Left lobe of liver (tissue), 2 donors: ENCODE measurements at places on chromosomes 2 and 18. TPM values are rescaled to one million over a fixed set of nuclear protein-coding genes. Genes with fewer than 3 reads are reported as not detected.

GRCh38 chr2:218218268-218219185 is 1.5 kb downstream of the ARPC2 start:
- no peak for DNase-seq

LIMS1 gene
- total RNA-seq = 18.1 TPM

ALPP gene
- 0.20 TPM for total RNA-seq

DNA sequence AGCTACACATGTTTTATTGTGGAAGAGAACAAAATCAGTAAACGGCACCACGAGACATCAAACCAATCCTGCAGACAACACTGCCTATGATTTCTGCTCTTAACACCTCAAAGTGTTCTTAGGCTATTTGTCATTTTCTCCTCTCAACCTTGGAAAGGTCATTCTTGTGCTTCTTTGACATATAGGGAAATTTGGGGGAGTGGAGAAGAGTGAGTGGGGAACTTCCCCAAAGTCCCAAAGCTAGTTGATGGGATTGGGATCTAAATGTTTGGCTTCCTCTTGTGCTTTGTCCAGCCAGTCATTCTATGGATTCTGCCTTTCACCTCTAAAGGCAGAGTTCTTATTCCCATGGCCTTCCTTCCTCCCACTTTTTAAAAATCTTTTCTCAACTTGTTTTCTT is 5.8 kb upstream of the MRO start:
- no peak for DNase-seq

DNA sequence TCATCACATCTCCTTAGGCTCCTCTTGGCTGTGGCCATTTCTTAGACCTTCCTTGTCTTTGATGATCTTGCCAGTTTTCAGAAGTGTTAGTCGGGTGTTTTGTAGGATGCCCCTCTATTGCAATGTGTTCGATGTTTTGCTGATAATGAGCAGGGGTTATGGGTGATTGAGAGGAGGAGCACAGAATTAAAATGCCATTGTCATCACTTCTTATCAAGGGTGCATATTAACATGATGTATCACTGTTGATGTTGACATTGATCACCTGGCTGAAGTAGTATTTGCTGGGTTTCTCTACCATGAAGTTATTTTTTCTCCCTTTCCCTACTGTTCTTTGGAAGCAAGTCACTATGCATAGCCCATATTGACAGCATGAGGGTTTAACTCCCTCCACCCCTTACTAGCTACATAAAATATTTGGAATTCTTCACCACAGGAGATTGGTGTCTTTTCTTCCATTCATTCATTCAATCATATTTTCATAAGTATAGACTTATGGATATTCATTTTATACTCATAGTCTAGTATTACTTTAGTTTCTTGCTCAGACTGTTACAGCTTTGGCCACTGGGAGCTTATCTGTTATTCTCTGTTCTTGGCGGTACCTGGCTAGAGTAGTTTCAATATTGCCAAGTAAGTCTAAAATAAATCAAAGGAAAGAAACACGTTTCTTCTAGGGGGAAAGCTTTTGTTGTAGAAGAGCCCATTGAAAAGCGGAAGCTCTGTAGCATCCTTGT is 54.5 kb upstream of the TMEM87B start:
- no peak for DNase-seq

DNA sequence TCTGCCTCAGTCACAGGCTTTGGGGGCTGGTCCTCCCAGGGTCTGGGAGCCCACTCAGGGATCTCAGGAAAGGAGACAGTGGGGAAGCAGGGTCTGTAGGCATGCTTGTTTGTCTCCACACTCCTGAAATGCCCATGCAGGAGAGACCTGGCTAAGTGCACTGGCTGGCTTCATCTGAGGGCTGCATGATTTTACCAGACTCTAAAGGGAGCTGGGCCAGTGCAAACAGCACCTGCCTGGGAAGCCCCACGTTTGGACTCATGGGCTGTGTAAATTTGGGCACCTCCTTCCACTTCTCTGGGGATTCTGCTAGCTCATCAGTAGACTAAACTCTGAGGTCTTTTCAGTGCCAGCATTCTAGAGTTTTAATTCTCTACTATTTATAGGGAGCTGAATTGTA is 33.7 kb downstream of the LYPD1 start:
- DNase-seq = peak; percentile 51

COLEC11 gene
- 40.1 TPM for total RNA-seq

DNA sequence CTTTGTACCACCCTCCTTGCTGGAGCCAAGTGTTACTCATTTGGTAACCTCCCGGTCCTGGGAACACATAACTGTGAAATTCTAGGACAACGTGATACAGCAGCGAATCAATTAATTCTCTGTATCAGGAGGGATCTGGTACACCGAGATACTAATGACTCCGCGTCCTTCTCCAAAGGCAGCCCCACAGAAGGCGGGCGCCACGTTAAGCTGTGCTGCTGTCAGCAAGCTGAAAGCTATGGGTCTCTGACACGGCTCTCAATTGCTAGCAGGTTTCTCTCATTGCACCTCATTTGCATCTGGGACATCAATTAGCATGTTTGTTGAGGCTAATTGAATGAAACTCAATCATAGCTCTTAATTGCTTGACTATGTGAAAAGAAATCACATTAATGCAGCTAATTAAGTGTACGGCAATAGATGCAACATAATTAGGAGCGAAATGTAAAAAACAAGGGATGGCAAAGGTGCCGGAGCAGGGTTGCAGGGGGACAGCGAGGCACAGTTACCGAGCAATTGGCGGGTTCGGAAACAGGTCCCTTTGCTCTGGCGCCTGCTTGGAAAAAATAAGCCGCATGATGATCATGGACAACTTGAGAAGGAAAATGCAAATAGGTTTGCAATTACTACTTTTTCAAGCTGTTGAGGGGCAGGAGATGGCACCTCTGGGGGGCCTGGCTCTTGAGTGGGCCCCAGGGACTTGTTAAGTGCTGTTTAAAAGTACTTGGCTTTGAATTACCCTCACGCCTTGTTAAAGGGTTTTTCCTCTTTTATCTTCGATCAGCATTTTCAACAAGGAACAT is 264.2 kb downstream of the GBX2 start:
- DNase-seq = no peak

KCNS3 gene
- total RNA-seq = 4.7 TPM

GRCh38 chr2:229798446-229799155 is 84.2 kb upstream of the DNER start:
- DNase-seq = peak; percentile 54

DNA sequence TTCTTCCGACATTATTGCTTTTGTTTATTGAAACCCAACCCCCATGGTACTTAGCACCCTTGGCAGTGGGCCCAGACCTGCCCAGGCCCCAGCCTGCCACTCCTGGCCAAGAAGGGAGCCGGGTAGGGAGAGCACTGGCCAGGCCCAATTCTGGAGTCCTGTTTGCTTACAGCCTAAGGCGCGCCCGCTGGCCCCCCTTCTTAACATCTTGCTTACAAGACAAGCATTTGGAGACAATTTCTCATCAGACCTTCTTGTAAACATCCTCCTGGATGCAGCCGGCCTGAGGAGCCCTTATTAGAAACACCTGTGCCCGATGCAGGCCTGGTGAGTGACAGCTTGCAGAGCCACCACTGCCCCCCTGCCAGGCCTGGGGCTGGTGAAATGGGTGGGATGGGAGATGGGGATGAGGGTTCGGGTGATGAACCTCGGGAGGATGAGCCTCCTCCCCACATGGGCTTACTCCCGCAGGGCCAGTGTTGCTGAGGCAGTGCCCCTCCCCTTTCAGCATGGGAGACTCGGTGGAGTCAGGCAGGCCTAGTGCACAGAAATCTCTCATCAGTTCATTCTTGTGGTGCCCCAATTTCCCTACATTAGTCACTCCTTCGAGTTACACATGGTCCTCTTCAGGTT is 217.5 kb downstream of the CYP26B1 start:
- peak; percentile 74 for DNase-seq

MOGAT1 gene
- 10.2 TPM for total RNA-seq

SH2D6 gene
- 3.1 TPM for total RNA-seq

SETBP1 gene
- total RNA-seq = 17.3 TPM

CERKL gene
- total RNA-seq = not detected

DNA sequence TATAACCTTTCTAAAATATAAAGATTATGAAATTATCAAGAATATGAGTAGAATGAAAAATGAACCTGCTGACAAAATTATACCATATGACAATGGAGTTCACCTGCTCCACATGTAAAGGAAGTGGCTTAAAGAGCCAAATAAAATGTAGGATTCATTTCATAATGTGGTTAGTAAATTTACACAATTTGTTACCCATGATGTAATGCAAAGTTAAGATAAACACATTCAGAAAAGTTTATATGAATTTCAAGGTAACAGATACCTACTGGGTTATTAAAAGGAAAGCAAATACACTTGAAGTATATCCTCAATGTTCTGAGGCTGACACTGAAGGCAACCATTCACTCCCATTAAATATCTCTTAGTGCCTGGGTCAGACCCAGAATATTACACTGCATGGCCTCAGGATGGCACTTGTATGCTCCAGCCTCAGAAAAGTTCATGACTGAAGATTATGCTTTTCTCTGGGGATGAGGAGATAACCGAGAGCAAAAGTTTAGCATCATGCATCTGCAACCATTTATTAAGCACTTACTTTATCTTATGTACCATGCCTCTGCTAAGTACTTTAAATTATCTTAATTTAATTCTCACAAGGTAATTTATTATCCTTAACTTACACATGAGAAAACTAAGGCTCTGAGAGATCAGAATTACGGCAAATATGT is 6.2 kb downstream of the STRN start:
- no peak for DNase-seq

GRCh38 chr18:51337406-51337805 is 139.9 kb upstream of the MEX3C start:
- no peak for DNase-seq

LONRF2 gene
- total RNA-seq = 0.68 TPM

DNA sequence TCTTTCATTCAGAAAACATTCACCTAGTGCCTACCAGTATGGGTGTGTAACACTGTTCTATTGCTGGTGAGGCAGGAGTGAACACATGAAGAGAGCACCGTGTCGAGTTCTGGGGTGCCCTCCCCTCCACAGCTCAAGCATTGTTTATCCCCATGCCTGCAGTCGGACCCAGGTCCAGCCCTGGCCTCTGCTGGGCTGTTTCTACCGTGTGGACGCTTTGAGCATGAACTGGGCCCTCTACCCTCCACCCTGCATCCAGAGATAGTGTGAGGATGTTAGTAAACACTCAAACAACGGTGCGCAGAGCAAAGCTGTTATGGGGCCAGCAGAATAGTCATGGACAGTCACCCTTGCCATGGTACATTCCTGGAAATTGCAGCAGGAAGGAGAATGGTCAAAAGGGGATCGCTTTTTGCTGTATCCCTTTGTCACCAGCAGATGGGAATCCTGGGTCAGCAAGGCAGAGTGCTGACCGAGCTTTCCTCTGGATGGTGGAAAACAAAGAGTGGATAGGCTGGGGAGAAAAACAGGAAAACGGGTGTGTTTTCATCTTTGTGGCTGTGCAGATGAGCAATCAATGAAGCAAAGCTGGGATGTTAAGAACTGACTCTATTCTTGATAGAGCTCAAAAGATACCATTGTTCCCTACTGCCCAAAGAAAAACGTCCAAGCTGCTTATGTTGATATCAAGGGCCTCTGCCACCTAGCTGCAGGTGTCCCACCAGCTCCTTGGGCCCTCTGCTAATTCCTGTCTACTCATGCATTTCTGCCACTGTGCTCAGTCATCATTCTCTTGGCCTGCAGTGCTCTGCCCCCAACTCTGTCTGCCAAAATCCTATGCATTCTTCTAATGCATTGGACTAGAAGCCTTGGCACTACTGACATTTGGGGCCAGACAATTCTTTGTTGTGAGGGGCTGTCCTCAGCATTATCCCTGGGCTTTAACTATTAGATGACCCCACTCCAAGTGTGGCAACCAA is 38.7 kb downstream of the REEP1 start:
- DNase-seq = no peak

GRCh38 chr2:3666613-3666975 is 8.6 kb downstream of the ALLC start:
- peak; percentile 16 for DNase-seq

GRCh38 chr2:232999354-232999753 is 13.7 kb downstream of the NGEF start:
- peak; percentile 43 for DNase-seq

- DNase-seq = no peak
Measured at GRCh38 chr2:40556739-40557138, 104.8 kb upstream of the SLC8A1 start.
